ENCODE measurements at places on chromosomes 7 and 10. TPM values are rescaled to one million over a fixed set of nuclear protein-coding genes. Genes with fewer than 3 reads are reported as not detected.

The TMEM273 gene
- total RNA-seq = 6.3 TPM

The RNF148 gene
- 0.71 TPM for total RNA-seq

GRCh38 chr7:105102557-105103352 lies 88.8 kb downstream of the KMT2E start:
- DNase-seq = no peak

The CHAT gene
- not detected for total RNA-seq

GRCh38 chr7:132537456-132538145 lies 38.7 kb downstream of the PLXNA4 start:
- DNase-seq = no peak

The SLC29A3 gene
- total RNA-seq = 3.6 TPM

DNA sequence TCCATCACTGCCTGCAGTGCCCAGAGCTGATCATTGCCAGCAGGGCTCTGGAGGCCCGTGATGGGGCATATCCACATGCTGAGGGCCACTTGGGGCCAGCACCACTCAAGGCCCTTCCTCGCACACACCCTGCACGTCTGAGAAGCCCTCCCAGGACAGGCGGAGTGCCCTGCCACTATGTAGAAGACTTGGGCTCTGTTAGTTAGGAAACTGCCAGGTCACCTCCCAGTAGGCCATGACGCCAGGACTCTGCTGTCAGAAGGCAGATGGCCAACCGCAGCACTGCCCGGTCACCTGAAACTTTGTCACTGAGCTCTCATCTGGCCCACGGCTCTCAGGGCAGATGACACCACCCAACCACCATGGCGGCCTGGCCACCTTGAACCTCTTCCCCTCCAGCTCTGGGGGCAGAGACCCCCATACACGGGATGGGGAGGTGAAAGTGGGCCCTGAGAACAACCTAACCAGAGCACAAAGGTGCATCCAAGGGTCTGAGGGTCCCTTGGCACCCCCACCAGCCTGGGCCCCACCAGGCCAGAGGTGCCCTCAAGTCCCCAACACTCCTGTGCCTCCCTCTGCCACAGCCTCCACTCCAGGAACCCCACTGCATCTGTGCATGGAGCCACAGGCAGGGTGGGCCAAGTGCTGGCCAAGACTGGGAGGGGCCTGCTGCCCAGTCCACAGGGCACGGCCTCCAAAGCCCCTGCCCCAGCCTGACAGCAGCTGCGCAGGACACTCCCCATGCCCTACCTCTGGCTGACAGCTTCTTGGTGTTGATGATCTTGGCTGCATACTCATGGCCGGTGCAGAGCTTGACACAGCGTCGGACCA lies 41.8 kb downstream of the CAMK2B start:
- no peak for DNase-seq

The UTF1 gene
- total RNA-seq = not detected

The SH2D4B gene
- total RNA-seq = not detected

DNA sequence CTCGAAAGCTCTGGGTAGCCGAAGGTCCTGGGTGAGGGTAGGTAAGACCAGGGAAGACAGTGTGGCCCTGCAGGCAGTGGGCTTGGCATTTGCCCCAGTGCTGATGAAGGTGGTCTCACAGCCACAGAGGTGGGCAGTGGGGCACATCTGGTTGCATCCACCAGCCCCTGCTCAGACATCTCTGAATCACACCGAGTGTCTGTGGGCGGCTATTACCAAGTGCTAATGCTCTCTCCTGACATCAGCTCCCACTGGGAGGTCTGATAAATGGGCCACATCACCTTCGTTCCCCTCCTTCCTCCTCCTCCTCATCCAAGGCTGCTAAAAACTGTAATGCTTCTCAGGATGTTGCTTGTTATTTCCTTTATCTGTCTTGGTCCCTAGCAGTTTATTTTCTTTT lies 330.9 kb upstream of the COBL start:
- DNase-seq = no peak

GRCh38 chr10:7075851-7076250 lies 335.0 kb downstream of the SFMBT2 start:
- DNase-seq = no peak

DNA sequence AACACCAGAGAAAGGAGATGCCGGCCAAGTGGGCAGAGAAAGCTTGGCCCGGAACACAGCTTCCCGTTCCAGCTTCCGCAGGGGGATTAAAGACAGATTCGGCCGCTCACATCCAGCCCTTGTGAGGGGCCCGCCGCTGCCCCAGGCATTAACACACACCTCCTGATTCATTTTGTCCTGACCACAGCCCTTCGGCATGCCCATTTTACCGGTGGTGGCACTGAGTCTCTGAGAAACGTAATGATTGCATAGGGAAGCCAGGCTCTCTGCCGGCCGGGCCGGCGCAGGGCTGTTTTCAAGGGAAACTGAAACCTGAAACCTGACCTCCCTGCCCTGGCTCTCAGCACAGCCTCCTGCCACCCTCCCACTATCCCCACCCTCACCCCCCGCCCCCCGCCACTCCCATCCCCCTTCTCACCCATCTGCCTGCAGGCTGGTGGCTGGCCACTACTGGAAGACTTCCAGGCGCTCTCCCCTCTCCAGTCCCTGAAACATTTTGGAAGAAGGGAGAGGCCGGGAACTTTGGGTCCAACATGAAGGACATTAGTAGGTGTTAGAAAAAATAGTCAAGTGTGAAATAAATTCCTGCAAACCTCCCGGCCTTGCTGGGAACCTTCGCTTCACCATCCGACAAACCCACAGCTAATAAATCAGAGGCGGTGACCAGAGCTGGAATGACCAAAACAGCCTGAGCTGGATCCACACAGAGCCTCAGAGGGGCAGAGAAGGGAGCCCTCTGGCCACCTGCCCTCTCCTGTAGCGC lies 83.5 kb upstream of the CUX1 start:
- DNase-seq = no peak

Data from kidney epithelial cell (primary cell).